ENCODE measurements at places on chromosomes 13 and 19. TPM values are rescaled to one million over a fixed set of nuclear protein-coding genes. Genes with fewer than 3 reads are reported as not detected.

DNA sequence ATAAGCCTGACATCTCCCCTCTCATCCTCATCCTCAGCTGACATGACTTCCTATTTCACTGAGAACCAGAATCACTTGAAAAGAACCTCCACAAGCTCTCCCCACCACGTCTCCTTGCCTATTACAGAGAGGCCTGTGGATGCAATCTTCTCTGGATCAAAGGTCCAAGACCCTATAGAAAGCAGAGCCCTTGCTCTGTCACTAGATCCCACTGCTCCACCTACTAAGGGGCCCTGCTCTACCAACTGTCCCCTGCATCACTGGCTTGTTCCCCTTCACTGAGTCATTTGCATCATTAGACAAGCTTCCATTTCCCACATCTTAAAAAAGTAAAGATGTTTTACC is 40.8 kb downstream of the RCBTB2 start:
- DNase-seq, result no peak

DNA sequence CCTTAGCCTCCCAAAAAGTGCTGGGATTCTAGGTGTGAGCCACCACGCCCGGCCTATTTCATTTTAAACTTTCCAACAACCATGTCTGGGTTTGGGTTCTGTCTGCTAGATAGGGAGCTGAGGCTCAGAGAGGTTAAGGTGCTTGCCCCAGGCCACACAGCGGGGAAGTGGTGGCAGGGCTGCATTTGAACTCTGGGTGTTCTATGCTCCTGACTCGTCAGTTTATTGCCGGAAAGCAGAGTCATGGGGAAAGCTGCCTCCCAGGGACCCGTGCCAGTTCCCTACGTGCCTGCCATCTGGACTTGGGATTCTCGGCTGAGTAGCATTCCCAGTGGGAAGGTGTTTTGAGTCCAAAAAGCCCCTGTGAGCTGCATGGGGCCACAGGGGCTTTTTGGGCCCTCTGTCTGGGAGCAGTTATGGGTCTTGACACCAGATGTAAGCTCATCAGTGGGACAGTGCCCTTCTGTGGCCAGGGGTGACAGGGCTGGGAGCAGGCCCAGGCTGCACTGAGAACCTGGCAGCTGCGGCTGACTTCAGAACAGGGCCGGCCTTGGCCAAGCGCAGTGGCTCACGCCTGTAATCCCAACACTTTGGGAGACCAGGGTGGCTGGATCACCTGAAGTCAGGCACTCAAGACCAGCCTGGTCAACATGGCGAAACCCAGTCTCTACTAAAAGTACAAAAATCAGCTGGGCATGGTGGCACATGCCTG is 10.9 kb downstream of the RFX1 start:
- no peak for DNase-seq

- no peak for DNase-seq
Observed at GRCh38 chr13:96984051-96984508, 10.2 kb downstream of the OXGR1 start.

LILRA6 gene
- not detected for total RNA-seq

GRCh38 chr19:49772850-49773432 is 6.1 kb downstream of the AP2A1 start:
- DNase-seq, result no peak
